ENCODE measurements at places on chromosomes 2 and 18.

DNA sequence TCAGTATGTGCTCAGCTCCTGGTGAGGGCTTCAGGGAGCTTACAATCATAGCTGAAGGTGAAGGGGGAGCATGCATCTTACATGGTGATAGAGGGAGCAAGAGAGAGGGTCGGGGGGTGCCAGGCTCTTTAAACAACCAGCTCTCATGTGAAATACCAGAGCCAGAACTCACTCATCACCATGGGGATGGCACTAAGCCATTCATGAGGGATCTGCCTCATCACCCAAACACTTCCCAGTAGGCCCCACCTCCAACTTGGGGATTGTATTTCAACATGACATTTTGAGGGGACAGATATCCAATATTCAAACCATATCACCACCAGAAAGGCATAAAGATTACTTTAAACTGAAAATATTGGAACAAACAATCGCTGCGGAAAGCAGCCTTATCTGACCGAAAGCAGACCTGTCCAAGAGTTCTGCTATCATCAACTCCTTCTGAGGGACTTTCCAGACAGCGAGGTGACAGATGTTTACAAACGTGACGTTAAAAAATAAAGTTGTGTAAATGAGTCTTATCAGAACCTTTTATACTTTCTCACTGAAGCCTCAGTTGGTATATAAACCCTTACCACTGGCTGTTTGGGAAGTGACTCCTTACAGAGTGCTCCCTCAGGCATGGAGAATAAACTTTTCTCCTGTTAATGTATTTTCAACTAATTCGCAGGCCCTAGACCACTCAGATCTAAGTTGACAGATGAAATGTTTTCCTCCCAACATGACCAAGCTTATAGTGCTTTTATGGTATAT, 35.5 kb upstream of the PTH2R start:
- no peak for DNase-seq
- H3K27ac ChIP-seq = no peak overlapping the region
- no peak overlapping the region for H3K4me3 ChIP-seq
- H3K4me1 ChIP-seq = no peaks in the 10 kb centered on the region
- H3K27me3 ChIP-seq = no peaks in the 10 kb centered on the region

DNA sequence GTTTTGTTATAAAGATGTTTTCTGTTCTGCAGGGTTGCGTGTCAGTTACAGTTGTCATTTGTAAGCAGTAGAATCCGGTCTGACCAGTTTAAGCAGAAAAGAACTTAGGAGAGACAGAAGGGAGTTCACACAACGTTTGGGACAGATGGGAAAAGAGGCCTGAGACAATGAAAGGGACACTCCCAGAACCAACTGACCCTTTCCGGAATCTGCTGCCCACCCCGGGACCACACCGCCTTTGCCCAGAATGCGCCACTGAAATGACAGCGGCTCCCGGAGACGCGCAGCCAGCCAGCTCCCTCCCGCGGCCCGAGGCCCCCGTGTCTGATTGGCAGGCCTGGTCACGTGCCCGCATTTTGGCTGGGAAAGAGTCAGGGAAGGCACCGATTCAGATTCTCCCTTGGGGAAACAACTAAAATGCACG, 244.6 kb downstream of the BCL2 start:
- no peaks in the 10 kb centered on the region for H3K36me3 ChIP-seq
- H3K27ac ChIP-seq = peak overlapping the region; percentile 87
- H3K4me1 ChIP-seq = no peaks in the 10 kb centered on the region
- peak; percentile 76 for DNase-seq

- H3K4me3 ChIP-seq = no peak overlapping the region
- no peak overlapping the region for H3K27ac ChIP-seq
- H3K36me3 ChIP-seq = peaks cover 8% of the 10 kb centered on the region
Measured at GRCh38 chr2:68172990-68173700, 15.5 kb downstream of the PNO1 start.

GRCh38 chr2:200311139-200311538, 4.6 kb downstream of the SPATS2L start:
- no peaks in the 10 kb centered on the region for H3K27me3 ChIP-seq
- H3K36me3 ChIP-seq = no peaks in the 10 kb centered on the region
- no peak overlapping the region for H3K4me3 ChIP-seq
- no peak for DNase-seq
- H3K4me1 ChIP-seq = peaks cover 29% of the 10 kb centered on the region
- H3K27ac ChIP-seq = no peak overlapping the region

- DNase-seq = no peak
- no peaks in the 10 kb centered on the region for H3K36me3 ChIP-seq
- H3K4me3 ChIP-seq = no peak overlapping the region
- no peaks in the 10 kb centered on the region for H3K27me3 ChIP-seq
- no peaks in the 10 kb centered on the region for H3K4me1 ChIP-seq
Measured at GRCh38 chr2:149169656-149170055, 131.2 kb downstream of the LYPD6B start.

DNA sequence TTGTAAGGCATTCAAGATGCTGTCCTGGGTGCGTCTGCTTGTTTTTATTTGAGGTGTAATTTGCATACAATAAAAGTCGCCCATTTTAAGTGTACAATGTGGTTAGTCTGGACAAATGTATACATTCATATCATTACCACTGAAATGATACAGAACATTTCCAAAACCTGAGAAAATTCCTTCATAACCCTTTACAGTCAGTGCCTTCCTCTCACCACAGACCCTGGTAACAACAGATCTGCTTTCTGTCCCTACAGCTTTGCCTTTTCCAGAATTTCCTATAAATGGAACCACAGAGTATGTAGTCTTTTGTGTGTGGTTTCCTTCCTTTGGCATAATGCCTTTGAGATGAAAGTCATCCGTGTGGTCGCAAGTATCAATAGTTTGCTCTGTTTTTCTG, 45.8 kb upstream of the NFU1 start:
- H3K27ac ChIP-seq = peak overlapping the region; percentile 43
- H3K4me1 ChIP-seq = peaks cover 18% of the 10 kb centered on the region
- no peak for DNase-seq
- H3K4me3 ChIP-seq = no peak overlapping the region
